Left colon (tissue), 2 donors: ENCODE measurements at places on chromosomes 3 and 15. TPM values are rescaled to one million over a fixed set of nuclear protein-coding genes. Genes with fewer than 3 reads are reported as not detected.

ARPP21 gene
- 0.14 TPM for total RNA-seq

SNRPN gene
- total RNA-seq: 29.3 TPM

GRCh38 chr15:40499931-40500330 is 29.1 kb downstream of the CHST14 start:
- DNase-seq: no peak

- no peak for DNase-seq
Observed at GRCh38 chr3:12334786-12335185, 45.9 kb downstream of the PPARG start.

DNA sequence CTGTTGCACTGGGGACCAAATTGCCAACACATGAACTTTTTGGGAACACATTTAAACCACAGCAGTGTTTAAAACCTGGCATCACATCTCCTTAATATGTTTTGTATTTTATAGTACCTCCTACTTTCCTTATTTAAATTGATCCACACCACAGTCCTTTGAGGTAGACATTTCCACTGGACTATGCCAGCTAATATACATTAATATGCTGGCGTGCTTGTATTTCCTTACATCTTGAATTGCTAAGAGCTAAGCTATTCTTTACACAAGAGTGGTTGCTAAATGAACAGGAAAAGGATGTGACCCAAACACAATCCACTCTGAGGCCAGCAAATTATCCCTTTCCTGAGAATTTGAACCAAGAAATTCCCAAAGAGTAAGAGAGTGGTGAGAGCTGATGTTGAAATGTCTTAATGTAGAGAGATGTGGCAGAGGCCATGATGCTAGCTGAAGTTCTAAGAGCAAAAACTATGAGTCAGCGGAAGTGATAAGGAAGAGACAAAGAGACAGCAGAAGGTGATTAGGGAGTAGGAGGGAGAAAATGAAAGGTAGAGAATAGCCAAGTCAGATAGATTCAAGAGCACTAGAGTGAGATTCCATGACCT is 131.2 kb downstream of the CD47 start:
- DNase-seq: no peak

GRCh38 chr3:42537350-42537749 is 34.9 kb downstream of the VIPR1 start:
- no peak for DNase-seq

PIF1 gene
- total RNA-seq: 2.2 TPM

TICRR gene
- 1.3 TPM for total RNA-seq

- DNase-seq: no peak
Observed at GRCh38 chr3:163056874-163057497, 1560.4 kb downstream of the OTOL1 start.

- DNase-seq: no peak
Observed at GRCh38 chr3:152031321-152031720, 157.9 kb downstream of the SUCNR1 start.

- DNase-seq: no peak
Observed at GRCh38 chr15:79315623-79316328, 4.9 kb downstream of the TMED3 start.

PLA1A gene
- total RNA-seq: 1.9 TPM

TMF1 gene
- 47.2 TPM for total RNA-seq

- DNase-seq: no peak
Observed at GRCh38 chr3:177781686-177782161, 584.4 kb upstream of the TBL1XR1 start.

GRCh38 chr3:1406250-1406649 is 313.4 kb downstream of the CNTN6 start:
- no peak for DNase-seq

DNA sequence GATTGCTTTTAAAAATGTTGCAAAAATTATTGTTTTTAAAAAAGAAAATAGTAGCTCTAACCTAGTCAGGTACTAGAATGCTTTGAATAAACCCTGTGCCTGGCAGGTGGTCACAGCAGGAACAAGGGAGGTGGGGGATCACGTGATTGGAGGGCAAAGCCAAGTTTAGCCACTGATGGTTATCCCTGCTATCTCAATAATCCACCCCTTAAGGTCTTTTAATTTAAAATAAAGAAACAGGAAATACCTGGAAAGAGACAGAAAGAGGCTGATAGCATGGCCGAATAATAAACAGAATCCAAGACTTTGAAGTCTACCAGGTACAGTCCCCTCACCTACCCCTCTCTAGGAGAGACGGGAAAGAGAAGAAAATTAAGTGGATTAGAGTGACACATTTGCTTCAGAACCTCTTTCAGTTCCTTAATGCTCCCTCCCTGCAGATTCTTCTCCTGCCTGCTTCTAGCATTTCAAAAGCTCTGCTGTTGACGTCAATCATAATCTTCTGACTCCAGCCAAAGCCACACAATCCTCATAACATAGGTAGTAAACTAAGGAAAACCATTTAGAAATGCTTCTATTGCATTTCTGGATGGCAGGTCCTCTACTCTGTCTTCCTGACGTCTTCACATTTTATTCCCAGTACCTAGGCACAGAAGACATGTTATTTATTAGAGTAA is 303.4 kb upstream of the MME start:
- no peak for DNase-seq

GRCh38 chr3:65960087-65960486 is 78.6 kb downstream of the MAGI1 start:
- DNase-seq: no peak

DNA sequence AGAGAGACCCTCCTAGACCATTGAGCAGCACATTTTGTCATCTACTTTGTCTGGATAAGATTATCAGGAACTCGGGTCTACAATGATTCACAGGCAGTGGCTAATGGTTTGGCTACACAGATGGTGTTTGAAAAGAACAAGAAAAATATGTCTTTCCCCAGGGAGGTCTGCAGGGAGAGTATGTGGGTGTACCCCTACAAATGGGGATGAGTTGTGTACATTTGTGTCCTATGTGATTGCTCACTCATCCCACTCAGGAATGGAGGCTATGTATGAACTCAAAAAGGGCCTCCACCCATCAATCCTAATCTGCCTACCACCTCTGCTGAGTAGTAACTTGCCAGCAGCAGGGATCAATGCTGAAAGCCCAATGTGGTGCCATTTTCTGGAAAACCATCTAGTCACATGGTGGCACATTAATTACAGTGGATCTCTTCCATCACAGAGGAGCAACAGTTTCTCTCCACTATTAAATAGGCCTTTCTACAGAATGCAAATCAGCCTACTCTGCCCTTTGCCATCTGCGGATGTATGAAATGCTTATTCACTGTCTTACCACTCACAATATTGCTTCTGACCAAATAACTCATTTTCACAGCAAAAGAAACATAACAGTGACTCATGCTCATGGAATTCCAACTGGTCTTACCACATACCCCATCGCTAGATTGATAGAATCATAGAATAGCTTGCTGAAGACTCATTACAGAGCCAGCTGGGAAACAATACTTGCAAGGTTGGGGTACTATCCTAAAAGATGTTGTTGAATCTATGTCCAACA is 48.3 kb upstream of the TRIM42 start:
- DNase-seq: no peak

DNA sequence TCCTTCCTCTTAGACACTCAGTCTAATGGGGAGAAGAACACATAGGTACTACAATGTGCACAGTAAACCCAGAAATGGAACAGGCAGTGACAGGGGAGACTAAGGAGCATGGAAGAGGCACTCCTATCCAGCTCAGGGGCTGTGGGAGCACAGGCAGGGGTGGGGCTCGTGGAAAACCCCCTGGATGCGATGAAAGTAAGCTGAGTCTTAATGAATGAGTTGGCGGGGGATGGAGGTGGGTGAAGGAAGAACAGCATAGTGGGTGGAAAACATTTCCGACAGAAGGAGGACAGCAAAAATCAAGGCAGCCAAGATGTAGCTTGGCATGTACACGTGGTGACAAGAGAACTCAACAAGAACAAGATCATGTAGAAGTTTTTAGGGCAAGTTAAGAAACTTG is 33.6 kb upstream of the UBE2E2 start:
- no peak for DNase-seq

TBC1D5 gene
- total RNA-seq: 32.4 TPM

A4GNT gene
- not detected for total RNA-seq

- no peak for DNase-seq
Observed at GRCh38 chr3:124823206-124823605, 64.0 kb downstream of the ITGB5 start.

DNA sequence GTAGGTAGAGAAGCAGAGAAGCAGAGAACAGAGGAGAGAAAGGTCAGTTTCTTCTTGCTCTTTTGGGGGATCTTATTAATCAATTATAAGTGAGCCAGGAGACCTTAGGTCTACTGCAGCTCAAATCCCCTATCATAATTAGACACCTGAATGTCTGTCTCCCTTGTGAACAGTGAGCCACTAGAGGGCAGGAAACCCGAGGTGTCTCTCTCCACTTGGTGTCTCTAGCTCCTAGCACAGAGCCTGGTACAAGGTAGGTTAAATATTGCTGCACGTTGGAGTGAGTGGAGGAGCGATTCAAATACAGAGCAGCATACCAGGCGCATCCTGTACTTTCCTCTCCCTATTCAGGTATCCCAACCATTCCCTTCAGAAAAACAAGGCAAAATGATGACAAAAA is 2.0 kb upstream of the ST8SIA2 start:
- no peak for DNase-seq

DNA sequence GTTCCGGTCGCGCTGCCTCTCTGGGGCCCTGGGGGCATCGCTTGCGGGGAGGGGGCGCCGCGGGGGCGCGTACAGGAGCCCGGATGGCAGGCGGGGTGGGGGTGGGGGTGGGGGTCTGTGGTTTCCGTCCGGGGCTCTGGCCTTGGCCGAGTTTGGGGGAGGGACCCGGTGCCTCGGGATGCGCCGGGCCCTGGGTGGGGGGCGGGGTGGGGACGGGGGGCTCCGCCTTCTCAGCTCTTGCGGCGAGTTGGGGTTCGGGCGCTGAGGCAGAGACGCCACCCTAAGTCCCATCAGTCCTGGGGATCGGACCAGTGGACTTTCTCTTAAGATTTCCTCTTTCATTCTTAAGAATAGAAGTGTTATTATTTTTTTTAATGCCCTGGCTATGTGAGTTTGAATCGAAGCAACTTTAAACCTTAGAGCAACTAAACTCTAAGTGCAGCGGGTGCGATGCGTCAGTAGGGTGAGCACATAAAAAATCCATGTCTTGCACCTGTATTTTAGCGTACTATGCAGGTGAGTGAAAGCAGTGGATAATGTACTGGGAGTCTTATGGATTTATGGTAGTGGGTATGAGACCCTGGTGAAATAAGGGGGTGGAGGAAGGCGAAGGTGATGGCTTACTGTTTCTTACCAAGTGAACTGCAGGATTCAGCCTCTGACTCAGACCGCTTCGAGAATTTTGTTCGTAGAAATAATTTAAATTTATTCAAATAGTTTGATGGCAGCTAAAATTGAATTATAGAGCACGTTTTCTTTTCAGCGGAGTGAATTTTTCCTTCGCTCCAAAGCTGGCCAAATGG is 762 bp downstream of the CTNNB1 start:
- peak; percentile 39 for DNase-seq

DNA sequence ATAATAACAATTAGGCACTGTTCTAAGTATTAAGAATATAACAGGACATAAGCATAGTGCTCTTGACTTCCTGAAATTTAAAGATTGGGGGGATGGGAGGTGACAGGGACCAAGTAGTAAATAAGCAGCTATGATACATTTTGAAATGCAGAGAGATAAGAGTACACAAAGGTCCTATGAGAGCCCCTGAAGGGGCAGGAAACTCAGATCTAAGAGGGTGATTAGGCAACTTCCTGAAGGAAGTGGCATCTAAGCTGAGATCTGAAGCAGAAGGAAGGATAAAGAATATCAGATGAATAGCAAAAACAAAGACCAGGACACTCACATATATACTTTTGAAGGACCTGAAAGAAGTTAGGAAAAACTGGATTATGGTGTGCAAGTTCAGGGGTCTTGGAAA is 415.2 kb upstream of the FRG2C start:
- DNase-seq: no peak

DNA sequence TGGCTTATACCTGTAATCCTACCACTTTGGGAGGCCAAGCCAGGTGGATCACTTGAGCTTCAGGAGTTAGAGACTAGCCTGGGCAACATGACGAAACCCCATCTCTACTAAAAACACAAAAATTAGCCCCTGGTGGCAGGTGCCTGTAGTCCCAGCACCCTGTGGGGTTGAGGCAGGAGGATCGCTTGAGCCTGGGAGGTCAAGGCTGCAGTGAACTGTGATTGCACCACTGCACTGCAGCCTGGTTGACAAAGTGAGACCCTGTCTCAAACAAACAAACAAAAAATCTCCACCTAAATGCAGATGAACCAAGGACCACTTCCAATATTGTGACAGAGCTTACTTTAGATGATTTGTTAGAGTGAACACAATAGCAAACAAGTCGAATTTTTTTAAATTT is 53.7 kb downstream of the TP53BP1 start:
- DNase-seq: no peak

CFAP100 gene
- not detected for total RNA-seq

- no peak for DNase-seq
Observed at GRCh38 chr3:174303907-174304560, 555.1 kb upstream of the NAALADL2 start.

DGKG gene
- 1.5 TPM for total RNA-seq

- no peak for DNase-seq
Observed at GRCh38 chr3:2968475-2968874, 141.7 kb downstream of the IL5RA start.

DNA sequence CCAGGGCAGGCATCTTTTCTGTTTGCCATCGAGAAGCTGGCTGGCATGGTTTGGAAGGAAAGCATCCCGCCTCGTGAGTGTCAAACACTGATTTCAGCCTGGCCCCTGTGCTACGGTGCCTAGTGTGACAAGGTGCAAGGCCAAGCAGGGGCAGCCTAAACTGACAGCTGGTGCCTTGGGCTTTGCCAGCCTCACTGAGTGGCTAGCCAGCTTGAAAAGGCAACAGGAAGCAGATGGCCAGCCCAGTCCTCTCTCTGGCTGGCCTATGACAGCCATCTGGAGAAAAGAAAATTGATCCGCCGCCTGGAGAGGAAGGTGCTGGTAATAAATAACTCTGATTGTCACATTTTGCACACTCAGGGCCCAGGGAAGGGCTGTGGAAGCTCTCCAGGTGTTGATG is 52.2 kb downstream of the C3orf85 start:
- DNase-seq: no peak

- DNase-seq: no peak
Observed at GRCh38 chr3:15055019-15055557, 10.0 kb downstream of the MRPS25 start.

HTD2 gene
- total RNA-seq: 13.0 TPM

TRIM71 gene
- not detected for total RNA-seq

GOLGA8Q gene
- total RNA-seq: not detected

DNA sequence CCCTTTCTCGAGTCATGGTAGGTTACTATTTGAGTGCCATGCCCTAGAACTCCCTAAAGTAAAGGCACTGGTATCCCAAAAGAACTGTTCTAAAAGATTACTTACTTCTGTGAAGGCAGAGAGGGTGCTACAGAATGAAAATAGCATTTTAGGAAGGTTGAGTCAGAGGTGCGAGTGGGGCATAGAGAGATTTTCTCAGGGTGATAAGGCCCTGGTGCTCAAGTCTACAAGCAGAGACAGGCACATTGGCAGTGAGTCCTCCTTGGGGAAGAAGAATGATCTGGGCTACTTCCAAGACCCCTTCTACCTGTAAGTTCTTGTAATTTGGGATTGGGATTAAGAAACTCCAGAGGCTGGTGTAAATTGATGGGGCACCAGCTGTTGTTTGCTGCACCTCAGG is 96.7 kb downstream of the AKAP13 start:
- no peak for DNase-seq

- no peak for DNase-seq
Observed at GRCh38 chr3:112904786-112905185, 58.1 kb upstream of the CD200R1L start.

RTP4 gene
- total RNA-seq: 5.9 TPM
